ENCODE measurements at places on chromosomes 3 and 15.

GRCh38 chr15:31070867-31071266, 30.7 kb downstream of the TRPM1 start:
- DNase-seq: no peak

- no peak for DNase-seq
Measured at GRCh38 chr3:47295976-47296375, 13.2 kb downstream of the KLHL18 start.

GRCh38 chr3:61269435-61269834, 18.2 kb upstream of the FHIT start:
- no peak for DNase-seq

DNA sequence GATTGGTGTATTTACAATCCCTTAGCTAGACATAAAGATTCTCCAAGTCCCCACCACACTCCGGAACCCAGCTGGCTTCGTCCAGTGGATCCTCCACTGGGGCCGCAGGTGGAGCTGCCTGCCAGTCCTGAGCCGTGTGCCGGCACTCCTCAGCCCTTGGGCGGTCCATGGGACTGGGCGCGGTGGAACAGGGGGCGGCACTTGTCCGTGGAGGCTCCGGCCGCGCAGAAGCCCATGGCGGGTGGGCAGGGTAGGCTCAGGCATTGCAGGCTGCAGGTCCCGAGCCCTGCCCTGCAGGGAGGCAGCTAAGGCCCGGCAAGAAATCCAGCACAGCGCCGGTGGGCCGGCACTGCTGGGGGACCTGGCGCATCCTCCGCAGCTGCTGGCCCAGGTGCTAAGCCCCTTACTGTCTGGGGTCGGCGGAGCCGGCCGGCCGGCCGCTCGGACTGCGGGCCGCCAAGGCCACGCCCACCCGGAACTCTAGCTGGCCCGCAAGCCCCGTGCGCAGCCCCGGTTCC, 3.5 kb upstream of the RNU5B-1 start:
- no peak for DNase-seq

- DNase-seq: no peak
Measured at GRCh38 chr3:65339192-65339740, 651.5 kb upstream of the ADAMTS9 start.

GRCh38 chr3:134327594-134327975, 46.7 kb downstream of the AMOTL2 start:
- DNase-seq: no peak

DNA sequence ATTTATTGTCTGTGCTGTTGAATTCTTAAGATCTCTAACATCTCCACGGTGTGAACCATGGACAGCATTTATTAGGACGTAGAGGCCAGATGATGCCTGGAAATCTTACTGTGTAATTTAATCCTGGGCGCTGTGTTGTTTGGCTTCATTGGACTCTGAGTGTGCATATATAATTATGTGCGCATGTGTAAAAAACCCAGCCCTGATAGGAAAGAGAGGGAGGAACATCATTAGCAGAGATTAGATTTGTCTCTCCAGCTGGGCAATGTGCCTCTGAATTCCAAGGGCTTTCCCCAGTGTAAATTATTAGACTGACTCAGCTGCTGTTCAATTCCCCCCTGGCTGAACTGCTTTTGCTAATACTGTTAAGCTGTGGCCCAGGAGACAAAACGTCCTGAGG, 39.6 kb downstream of the MAP3K13 start:
- DNase-seq: no peak

DNA sequence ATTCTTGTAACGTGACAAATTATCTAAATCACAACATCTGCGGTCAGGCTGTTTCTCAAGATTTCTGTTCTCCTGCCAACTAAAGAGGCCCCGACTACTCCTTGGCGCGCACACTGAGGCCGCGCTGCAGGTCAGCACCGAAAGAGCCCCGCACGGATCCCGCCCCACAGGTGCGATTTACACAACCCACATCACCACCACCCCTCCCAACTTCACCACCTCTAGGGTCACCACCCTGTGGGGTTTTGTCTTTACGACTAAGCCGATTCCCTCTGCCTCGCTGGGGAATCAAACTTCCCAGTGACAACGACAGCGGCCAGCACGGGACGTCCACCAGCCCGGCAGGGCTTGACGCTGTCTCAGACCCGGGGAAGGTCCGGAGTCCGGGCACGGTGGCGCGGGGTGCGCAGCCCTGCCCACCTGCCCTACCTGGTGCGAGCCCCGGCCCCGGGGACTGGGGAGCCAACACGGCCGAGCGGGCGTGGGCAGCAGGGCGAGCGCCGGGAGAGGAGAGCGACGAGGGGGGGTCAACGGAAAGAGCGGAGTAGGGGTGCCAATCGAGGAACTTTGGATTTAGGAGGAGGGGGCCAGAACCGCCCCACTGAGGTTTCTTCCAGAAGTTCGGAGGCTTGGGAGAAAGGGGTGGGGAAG, 764 bp downstream of the UACA start:
- peak; percentile 4 for DNase-seq

DNA sequence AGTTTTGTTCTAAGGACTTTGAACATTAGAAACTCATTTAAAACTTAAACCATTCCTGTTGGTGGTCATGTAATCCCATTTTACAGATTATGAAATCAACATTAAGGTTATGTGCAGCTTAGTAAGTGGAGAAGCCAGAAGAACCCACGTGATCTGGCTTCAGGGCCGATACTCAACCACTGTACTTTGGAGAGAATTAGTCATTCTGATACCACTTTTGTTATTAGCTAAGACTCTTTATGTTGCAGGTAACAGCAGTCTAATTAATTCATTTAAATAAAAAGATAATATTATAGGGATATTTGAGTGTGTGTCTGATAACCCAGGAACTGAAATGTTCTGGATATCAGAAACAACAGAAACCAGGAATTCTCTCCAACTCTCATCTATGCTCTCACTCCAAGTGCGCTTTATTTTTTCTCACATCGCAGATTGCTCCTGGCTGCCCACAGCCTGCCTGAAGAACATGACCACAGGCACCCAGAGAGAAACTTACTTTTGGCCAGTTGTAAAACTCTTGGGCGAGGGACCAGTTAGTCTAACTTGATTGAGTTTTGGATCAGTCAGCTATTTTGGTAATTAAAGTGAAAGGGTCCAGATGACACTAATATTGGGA, 25.2 kb downstream of the UBE2E1 start:
- DNase-seq: no peak

DNA sequence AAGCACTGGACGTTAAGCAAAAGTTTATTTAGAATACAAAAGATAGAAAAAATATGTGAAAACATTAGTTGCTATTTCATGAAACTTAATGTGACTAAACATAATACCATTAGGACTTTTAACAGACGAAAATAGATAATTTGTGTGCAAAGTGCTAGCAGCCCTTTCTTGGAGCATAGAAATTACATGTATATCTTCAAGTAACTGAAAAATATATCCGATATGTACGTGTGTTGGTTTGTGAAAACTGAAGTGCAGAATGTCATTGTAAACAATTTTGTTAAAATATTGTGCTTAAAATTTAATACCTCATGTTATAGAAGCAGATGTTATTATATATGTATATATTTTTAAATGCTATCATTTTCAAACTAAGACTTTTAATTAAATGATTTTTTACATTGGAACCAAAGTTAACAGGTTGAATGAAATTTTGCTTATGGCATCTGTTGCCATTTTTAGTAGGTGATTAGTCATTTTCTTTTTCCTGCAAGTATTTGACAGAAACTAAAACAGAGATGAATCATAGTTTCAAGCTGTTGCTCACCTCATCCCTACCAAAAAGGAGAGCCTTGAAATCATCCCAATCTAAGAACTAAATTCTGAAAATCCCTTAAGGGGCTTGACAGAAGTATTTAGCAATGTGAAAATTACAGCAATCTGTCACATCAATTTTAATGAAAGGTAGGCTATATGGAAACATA, 334.8 kb downstream of the NAALADL2 start:
- no peak for DNase-seq

DNA sequence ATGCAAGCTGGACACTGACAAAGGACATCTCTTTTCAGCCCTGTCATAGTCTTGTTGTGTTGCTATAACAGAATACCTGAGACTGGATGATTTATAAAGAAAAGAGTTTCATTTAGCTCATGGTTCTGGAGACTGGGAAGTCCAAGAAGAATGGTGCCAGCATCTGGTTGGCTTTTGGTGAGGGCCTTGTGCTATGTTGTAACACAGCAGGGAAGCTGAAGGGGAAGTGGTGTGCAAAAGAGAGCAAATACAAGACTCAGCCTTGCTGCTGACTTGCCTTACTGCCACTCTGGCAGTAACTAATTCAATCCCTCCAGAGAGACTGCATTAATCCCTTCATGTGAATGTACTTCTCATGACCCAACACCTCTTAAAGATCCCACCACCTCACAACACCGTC, 356.3 kb upstream of the PROK2 start:
- no peak for DNase-seq

- DNase-seq: no peak
Measured at GRCh38 chr3:63995086-63995485, 28.2 kb downstream of the PSMD6 start.

DNA sequence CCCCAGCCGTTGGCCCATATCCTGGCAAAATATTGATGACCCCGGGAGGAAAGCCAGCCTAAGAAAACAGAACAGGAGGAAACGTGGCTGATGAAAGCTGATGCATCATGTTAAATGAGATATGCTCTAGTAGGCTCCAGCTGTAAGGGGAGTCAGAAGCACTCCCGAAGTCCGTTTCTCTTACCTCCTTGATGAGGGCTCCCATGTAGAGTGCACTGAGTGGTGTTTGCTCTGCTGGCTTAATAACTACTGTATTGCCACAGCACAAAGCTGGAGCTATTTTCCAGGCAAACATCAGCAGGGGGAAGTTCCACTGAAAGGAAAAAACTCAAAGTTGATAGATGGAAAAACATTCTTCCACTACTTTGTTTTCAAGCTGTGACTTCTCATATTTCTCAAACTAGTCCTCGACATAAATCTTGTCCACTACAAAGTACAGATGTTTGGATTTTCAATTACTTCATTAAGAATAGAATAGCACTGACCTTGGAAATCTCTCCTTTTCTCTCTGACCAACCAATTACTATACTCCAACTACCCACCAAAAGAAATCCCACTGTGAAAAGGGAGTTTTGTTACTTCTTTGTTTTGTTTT, 72.7 kb downstream of the ALDH1A2 start:
- no peak for DNase-seq

- DNase-seq: no peak
Measured at GRCh38 chr15:55060836-55061235, 135.9 kb downstream of the RSL24D1 start.

DNA sequence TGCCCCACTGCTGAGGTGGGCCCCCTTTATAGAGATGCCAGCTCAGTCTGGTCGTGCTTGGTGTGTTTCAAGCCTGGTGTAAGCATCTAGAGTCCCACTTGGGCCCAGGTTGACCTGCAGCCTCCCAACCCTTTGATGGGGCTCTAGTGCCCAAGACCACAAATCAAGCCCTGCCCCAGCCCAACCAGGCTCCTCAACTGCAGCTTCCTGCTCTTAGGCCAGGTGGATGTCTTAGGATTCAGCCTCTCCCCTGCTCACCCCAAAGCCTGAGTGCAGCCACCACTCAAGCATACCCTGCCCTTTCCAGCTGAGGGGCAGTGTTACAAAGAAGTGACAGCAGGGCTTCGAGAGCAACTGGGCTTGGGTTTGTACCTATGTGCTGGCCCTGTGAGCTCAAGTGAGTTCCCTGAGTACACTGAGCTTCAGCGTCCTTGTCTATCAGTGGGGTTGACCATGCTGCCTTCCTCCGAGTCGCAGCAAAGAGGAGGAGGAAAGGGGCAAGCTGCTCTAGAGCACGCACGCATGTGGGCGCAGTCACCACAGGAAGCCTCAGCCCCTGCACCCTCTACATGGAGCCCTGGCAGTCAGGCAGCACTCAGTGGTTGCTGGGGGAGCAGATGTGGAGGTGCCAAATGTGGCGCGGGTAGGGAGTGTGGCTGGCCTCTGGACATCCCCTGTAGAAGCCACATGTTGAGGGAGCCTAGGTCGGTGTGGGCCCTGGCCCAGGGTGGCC, 120.7 kb downstream of the EEFSEC start:
- DNase-seq: no peak

GRCh38 chr15:31461911-31462480, 135.4 kb downstream of the KLF13 start:
- DNase-seq: no peak

GRCh38 chr3:13845806-13846205, 34.1 kb downstream of the WNT7A start:
- DNase-seq: no peak

- DNase-seq: no peak
Measured at GRCh38 chr15:31352339-31352751, 25.7 kb downstream of the KLF13 start.

DNA sequence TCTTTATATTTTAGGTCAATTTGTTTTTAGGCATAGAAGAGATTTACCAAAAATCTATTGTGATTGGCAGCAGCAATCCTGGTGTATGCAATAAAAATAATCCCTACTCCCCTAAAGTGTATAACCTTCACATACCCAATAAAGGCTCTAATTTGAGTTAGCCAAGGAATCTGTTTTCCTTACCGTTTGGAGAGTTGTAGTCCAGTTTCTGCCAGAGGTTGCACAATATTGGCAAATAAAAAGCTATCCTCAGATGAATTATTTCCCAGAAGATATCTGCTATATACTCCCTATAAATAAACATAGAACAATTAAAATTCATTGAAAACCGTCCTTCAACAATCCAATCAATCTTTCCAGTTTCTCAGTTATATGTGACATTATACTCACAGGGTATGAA, 31.1 kb downstream of the ACKR4 start:
- no peak for DNase-seq

DNA sequence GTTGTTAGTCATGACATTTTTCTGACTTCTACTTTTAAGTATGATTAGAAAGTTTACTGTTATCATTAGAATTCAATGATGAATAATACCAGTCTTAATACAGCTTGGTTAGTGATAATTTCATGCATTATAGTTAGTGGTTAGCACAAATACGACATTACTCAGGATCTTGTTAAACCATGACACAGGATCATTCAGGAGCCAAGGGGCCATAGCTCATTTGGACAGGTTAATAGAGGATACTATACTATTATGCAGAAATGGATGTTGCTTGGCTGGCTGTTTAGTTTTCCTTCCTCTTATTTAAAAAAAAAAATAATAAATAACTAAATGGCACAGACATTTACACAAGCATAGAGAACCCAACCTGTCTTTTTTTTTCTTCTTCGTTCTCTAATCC, 55.5 kb downstream of the NSUN3 start:
- no peak for DNase-seq

- DNase-seq: no peak
Measured at GRCh38 chr15:79071901-79072300, 18.7 kb downstream of the RASGRF1 start.

GRCh38 chr15:40006003-40006402, 33.0 kb downstream of the SRP14 start:
- no peak for DNase-seq

- DNase-seq: no peak
Measured at GRCh38 chr3:23712656-23713559, 92.8 kb upstream of the UBE2E1 start.

DNA sequence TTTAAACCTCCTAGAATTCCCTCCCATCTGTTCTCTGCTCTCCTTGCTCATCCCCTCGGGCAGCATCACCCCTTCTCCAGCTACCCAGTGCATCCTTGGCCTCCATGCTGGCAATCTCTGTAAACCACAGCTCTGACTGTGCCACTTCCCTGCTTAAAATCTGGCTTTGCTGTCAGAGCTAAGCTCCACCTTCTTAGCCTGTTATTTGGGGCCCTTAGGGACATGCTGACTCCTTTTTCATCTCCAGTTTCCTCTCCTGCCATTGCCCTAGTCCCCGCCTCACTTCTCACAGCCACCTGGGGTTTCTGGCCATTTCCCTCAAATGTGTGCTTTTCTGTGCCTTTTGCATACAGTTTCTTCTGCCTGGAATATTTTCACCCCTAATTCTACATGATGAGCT, 5.7 kb downstream of the SLC6A20 start:
- DNase-seq: no peak

Measured in activated CD4-positive, alpha-beta T cell treated with anti-CD3 and anti-CD28 coated beads, Interleukin-2, amount 50 U/mL, for 1 hour (primary cell).